NCI-H2029 treated with DMSO at 0.1 percent for 48 hours (cell line): ENCODE measurements at places on chromosomes 3 and 15.

DNA sequence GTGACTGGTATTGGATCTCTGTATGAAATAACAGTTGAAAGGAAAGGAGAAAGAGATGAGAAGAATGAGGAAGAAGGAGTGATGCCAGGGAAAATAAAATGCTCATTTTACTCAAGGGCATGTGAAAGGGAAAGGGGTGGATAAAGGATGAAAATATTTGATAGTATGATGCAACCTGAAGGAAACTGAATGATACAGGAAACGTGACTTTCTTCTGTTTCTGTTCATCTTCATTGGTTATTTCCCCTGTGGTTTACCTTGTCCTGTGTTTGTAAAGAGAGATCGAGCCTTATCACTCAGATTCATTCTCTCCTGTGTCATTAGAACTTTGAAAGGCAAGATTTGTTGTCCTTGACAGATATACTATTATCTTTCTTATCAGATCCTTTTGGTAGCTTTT, 243.6 kb upstream of the SLITRK3 start:
- DNase-seq: no peak

- DNase-seq: no peak
Measured at GRCh38 chr3:8869613-8870012, 93.7 kb downstream of the RAD18 start.

DNA sequence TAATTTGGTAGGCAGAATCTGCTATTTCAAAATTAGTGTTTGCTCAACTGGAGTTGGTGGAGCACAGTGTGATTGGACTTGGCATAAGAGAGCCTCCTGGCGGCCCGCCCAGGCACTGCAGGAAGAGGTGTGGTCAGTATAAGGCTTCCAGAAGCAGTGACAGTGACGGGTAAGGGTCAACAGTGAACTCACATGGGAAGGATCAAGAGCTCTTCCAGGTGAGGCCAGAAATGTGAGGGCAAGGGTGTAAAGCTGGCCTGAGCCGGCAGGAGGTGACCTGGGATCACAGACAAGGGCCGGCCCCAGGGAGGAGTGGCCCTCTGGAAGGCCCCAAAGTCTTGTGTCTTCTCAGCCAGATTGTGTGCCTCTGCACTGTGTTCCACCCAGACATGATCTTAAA, 93.2 kb upstream of the RNF7 start:
- DNase-seq: peak; percentile 46

DNA sequence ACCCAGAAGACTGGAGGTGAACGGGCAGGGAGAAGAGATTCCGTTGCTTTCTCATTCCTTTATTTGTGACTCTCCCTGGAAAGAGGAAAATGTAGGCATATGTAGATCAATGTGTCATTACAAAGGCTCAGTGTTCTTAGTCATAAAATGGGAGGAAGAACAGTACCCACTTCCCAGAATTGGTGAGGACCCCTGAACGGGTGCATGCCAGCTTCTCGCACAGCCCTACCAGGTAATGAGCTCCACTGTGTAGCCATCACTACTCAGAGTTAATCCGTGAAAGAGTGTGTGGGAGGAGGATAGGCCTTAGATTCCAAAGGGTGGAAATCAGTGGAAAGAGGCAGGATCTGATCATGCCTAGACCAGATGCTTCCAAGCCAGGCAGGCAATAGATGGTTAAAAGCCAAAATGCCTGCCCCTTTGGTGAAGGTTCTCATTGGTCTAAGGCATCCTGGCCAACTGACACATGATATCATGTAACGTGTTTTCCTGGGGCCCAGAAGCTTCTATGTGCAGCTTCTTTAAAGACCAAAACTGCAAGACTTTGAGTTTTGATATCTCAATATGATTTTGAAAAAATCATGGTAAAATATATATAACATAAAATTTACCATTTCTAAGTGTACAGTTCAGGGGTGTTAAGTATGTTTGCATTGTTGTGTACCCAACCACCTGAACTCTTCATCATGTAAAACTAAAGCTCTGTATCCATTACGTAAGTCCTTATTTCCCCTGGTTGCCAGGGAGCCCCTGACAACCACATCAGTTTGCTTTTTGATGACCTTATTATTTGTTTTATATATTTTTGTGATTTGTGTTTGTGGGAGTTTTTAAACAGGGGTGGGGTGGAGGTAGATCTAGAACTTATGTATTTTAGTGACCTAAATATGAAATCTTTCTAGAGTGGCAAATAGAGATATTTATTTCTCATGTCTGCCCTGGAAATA, 402.2 kb upstream of the CFAP20DC start:
- DNase-seq: no peak

- DNase-seq: no peak
Measured at GRCh38 chr3:156459434-156459833, 95.5 kb downstream of the SSR3 start.

GRCh38 chr3:107206141-107206540, 171.1 kb upstream of the CCDC54 start:
- no peak for DNase-seq

- DNase-seq: no peak
Measured at GRCh38 chr3:46895761-46896160, 18.2 kb downstream of the PTH1R start.

DNA sequence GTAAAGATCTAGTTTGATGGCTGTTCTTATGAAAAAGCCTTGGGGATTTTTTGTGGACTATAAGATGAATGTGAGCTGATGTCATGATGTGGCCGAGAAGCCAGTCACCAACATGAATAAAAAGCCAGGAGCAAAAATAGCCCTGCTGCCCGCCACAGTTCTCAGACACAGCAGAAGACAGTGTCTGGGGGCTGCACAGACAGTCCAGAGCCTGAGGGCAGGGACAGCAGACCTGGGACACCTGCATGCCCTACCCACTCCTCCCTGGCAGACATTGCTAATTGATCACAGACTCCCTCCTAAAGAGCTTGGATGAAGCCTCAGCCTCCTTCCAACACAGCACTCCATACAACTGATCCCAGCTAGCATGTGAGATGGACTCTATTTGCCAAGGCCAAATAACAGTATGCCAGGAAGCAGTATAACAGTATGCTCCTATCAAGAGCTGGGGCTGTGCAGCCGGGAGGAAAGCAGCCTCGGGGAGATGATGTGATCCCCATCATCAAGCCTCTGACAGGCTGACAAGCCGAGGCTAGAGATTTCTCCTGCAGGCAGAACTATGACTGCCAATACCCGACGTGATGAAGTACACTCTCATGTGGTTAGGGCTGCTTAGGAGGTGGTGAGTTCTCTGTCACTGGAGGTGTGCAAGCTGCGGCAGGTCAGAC, 105.4 kb upstream of the RPL32 start:
- DNase-seq: no peak

- no peak for DNase-seq
Measured at GRCh38 chr3:19574268-19574667, 359.7 kb downstream of the EFHB start.

GRCh38 chr3:78249294-78249693, 1209.4 kb downstream of the ROBO2 start:
- DNase-seq: no peak

DNA sequence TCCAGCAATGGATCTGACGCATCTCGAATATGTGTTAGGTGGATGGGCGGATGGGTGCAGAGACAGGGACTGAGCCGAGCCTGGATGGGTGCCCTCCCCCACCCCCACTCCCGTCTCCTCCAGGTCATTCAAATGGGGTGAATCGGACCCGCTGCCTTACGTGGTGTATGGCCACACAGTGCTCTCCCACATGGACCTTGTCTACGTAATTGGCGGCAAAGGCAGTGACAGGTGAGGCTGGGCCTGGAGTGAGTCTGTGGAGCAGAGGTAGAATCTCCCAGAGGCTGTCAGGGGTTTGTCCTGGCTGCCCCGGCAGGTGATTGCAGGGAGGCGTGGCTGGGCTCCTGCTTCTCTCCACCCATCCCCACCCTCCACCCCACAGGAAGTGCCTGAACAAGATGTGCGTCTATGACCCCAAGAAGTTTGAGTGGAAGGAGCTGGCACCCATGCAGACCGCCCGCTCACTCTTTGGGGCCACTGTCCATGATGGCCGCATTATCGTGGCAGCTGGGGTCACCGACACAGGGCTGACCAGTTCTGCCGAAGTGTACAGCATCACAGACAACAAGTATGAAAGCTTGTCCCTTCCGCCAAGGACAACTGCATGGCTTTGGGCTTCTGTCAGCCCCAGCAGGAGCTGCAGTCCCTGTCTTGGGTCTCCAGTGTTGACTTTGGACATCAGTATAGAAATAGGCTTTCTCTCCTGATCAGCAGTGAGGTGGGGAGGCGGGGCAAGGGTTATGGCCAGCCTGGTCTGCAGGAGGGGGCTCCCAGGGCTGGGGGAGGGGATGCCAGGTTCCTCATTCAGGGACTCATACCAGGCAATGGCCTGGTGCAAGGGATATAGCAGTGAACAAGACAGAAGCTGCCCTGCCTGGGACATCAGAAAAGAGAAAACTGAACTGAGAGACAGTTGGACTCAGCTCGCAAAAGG, 3.4 kb downstream of the KLHL40 start:
- DNase-seq: no peak

DNA sequence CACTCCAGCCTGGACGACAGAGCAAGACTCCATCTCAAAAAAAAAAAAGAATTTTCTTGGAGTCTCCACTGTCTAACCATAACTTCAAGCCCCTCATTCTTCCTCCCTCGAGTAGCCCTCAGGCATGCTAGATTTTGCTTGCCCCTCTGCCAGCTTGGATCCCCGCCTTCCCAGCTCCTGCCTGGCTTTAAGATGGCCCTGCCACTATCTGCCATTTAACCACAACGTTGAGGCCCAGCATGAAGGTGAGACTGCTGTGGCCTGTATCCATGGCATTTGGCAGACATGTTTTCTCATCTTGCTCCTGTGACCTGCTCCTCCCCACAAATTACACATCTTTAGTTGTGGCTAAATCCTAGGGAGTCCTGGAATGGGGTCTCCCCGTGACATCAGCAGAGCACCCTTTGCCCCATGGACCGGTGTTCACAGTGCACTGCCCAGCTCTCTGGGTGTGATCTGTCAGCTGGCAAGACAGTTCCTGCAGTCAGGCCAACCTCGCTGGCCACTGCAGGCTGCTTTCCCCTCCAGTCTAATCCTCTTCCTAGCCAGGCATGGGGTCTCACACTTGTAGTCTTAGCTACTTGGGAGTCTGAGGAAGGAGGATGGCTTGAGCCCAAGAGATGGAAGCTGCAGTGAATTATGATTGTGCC, 10.4 kb downstream of the VPS18 start:
- DNase-seq: no peak

DNA sequence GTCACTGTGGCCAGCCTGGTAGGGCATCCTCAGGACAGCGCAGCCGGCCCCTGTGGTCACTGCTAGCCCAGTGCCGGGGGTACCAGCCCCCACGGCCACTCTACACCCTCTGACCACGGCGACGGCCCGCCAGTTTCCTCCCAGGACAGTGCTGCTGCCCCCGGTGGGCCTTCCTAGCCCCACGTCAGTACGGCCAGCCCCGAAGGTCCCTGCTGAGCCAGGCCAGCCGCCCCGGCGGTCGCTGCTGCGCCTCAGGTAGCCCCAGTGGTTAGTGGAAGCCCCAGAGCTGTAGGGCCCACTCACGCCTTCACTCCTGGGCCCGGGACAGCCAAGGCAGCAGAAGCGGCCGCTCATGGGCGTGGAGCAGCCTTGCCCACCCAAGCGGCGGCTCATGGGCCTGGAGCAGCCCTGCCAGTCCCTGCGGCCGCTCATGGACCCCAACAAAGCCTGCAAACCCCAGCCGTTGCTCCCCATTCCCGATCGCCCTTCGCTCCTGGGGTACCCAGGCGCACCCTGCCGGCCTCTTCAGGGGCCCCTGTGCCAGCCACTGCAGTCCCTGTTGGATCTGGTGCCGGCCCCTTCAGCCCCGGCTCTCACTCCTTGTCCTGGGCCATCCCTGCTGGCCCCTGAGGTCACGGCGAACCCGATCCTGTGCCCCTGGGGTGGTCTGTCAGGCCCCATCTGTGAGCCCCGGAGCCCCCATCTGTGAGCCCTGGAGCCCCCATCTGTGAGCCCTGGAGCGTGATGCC, 9.5 kb upstream of the ROPN1B start:
- DNase-seq: no peak

- no peak for DNase-seq
Measured at GRCh38 chr15:97059281-97059680, 728.8 kb downstream of the NR2F2 start.

GRCh38 chr3:43620831-43621655, 768 bp downstream of the ANO10 start:
- DNase-seq: no peak

DNA sequence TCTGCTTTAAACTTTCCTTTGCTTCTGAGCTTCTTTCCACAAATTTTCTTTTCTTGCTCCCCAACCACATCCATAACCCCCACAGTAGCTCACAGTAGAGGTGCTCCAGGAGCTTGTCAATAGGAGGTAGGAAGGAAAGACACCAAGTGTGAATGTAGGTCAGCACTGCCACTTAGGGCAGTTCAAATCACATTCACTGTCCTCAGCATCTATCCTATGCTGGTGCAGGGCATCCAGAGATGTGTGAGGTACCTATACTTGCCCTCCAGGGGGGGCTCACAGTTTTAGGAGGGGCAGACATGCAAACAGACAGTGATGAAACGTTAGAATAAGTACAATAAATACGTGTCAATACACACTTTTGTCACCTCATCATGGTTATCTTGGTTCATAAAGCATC, 1.5 kb upstream of the SPSB4 start:
- no peak for DNase-seq

DNA sequence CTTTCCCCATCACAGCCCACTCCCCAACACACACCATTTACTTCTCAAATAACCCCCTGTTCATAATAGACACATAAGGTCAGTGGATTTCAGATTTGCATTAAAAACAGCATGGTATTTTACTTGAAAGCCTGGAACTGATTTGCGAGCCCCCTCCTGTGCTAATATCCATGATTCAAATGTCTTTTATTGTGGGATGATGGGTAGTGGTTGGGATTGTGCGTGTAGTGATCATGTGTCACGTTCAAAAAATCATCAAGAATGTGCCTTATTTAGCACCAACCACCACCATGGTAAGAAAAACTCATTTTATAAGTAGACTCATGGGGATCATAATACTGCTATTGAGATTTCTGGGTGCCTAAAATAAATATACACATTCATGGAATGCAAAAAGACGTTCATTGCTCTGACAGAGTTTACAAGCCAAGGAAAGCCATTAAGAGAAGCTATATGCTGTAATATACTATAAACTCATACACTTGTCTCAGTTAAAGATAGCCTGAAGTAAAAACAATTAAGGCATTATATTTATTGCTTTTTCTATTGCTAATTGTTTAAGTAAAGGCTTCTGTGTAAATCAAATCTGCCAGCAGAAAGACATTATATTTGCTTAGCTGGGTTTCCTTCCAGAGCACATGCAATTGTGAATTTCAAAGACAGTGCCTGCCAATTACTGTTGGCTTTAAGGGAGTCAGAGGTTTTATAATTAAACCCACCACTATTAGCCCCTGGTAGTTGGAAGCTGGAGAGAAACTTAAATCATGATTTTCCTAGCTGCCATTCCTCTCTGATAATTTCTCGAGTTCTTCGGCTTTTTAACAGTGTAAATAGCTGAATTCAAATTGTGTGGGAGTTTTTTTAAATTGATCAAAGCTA, 4.0 kb downstream of the TRAT1 start:
- DNase-seq: no peak

- DNase-seq: no peak
Measured at GRCh38 chr3:17539436-17539835, 203.0 kb downstream of the TBC1D5 start.

DNA sequence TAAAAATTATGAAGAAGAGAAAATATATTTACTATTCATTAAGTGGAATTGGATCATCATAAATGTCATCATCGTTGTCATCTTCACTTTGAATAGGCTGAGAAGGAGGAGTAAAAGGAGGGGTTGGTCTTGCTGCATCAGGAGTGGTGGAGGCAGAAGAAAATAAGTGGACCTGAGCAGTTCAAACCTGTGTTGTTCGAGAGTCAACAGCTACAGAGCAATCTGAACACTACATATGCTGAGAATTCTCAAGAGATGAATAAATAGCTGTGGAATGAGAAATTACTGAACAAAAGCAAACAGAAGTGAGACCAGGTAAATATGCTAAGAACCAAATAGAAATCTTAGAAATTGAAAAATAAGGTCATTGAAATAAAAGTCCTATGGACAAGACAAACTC, 32.3 kb upstream of the CCK start:
- DNase-seq: no peak
